Stimulated activated CD8-positive, alpha-beta memory T cell treated with anti-CD3 and anti-CD28 coated beads, Interleukin-12 subunit alpha, Interleukin-12 subunit beta, amount 100 ng/mL, for 1 hour (primary cell): ENCODE measurements at places on chromosomes 16 and 17.

DNA sequence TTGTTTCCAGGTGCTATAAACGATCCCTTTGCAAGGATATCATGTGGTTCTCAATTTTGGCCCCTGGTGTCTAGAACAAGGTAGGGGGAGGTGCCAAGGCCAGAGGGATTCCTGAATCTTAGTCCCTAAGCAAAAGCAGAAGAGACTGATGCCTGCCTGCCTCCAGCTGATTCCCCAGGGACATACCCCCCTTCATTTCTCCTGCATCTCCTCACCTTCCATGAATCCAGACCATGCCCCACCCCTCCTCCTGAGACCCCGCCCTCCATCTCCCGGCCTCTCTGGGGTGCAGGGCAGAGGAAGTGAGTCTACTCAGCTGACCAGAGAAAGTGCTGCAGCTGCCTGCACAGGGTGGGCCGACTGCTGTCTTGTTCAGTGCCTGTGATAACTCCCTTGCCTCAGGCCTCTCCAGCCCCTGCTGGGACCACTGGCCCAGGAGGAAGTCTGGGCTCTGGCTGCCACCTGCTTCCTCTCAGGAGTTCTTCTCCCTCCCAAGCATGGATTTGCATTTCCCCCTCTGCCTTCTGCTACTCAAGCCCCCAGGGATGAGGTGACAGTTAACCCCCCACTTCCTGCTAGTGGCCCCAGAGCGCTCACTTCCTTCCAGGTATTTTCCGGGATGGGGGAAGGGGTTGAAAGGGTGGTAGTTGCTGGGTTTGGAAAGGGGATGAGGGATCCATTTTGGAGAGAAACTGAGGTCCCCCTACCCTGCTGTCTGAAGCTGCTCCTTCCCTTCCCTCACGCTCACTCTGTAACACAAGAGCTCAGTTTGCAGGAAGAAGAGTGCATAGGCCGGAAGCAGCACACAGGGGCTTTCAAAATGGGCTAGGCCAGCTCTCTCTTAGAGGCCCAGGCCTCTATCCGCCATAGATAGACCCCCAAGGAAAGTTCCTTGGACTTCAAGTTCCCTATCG, 10.5 kb upstream of the TSPOAP1 start:
- DNase-seq = no peak

DNA sequence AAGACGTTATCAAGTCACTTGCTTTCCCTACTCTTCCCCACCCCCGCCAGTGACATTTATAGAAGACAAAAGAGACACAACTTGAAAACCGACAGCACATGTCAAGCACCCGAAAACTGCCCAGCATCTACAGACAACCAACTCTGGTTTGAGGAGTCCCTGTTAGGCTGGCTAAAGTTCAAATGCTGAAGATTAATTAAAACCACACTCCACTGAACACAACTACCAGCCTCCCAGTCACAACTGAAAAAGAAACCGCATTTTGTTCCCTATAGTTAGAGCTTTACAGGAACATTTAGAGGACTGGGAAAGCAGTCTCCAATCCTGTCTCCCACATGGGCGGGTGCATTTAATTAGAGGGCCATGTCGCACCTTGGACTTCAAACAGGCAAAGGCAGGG, 73.0 kb upstream of the COX10 start:
- DNase-seq = no peak

- DNase-seq = no peak
These were observed 236.4 kb upstream of the AXIN2 start for GRCh38 chr17:65797809-65798208.

GRCh38 chr16:53770641-53771040, 66.7 kb downstream of the FTO start:
- DNase-seq = no peak

- no peak for DNase-seq
These were observed 91.5 kb downstream of the SPAG9 start for GRCh38 chr17:51029142-51029541.

GRCh38 chr16:66207139-66207882, 159.2 kb upstream of the CDH5 start:
- no peak for DNase-seq

GRCh38 chr17:13583996-13584700, 17.6 kb downstream of the HS3ST3A1 start:
- DNase-seq = no peak

- peak; percentile 20 for DNase-seq
These were observed 781 bp downstream of the RSKR start for GRCh38 chr17:28612936-28613872.

- DNase-seq = no peak
These were observed 39.9 kb downstream of the SMPD3 start for GRCh38 chr16:68408428-68408827.

DNA sequence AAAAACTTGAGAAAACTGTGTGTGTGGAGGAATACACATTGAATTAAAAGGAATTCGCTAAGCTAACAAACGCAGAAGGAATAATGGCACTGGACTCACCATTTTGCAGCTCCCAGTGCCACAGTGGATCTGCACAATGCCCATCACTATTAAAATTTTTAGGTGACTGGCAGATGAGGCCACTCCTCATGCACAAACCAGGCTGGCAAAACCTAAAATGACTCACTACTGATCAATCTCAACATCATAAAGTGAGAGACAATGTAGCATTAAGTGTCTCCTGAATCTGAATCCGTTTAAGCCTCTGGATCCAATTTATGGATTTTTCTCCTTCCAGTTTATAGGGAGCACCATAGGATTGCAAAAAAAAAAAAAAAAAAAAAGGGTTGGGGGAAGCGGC, 20.6 kb downstream of the MYH10 start:
- DNase-seq = no peak

- no peak for DNase-seq
These were observed 56.9 kb downstream of the RMI2 start for GRCh38 chr16:11402051-11402744.

- DNase-seq = no peak
These were observed 422.9 kb downstream of the TMEM114 start for GRCh38 chr16:8167436-8167835.

DNA sequence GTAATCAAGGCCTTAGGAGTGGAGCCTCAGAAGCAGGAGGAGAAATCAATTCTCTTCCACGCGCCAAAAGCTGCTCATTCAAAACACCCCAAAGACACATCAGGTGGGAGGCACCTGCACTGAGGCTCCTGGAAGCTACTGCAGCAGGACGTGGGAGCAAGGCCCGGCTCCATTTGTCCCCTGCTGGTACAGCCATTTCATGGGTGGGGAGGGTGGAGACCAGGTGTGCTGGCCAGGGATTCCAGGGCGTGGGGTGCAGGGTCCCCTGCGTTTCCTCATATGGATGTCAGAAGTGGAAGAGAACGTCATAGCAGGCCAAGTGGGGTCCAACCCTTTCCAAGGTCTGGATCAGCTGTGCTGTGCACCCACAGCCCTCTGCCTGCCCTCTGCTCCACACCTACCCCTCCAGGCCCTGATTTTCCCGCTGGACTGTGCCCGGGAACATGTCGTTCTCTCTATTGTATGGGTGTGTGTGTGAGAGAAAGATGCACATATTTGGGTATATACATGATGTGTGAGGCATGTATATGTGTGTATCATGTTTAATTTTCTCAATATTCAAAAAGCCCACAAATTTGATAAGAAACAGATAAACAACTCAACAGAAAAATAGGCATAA, 39.2 kb upstream of the CBX4 start:
- no peak for DNase-seq

GRCh38 chr17:82810644-82811430, 29.0 kb downstream of the ZNF750 start:
- DNase-seq = no peak

GRCh38 chr17:77144227-77144626, 3.5 kb downstream of the SEC14L1 start:
- no peak for DNase-seq
